Aorta (tissue), 5 donors: ENCODE measurements at places on chromosomes 7 and 10. TPM values are rescaled to one million over a fixed set of nuclear protein-coding genes. Genes with fewer than 3 reads are reported as not detected.

DNA sequence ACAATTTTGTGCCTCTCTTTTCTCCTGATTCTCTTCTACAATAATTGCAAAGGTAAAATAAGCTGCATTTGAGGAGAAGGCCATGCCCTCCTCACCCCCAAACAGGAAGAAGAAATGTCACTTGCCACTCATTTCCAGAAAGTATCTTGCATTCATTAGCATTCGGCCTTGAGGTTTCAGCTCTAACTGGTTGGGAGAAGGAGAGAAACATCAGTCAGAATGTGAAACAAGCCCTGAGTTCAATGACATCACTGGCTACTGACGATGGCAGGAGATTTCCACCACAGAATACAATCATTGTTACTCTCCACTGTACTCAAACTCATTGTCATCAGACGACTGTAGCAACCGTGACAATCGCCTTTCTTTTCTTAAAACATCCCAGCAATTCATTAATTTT, 72.8 kb downstream of the PRKCQ start:
- no peak for DNase-seq

DNA sequence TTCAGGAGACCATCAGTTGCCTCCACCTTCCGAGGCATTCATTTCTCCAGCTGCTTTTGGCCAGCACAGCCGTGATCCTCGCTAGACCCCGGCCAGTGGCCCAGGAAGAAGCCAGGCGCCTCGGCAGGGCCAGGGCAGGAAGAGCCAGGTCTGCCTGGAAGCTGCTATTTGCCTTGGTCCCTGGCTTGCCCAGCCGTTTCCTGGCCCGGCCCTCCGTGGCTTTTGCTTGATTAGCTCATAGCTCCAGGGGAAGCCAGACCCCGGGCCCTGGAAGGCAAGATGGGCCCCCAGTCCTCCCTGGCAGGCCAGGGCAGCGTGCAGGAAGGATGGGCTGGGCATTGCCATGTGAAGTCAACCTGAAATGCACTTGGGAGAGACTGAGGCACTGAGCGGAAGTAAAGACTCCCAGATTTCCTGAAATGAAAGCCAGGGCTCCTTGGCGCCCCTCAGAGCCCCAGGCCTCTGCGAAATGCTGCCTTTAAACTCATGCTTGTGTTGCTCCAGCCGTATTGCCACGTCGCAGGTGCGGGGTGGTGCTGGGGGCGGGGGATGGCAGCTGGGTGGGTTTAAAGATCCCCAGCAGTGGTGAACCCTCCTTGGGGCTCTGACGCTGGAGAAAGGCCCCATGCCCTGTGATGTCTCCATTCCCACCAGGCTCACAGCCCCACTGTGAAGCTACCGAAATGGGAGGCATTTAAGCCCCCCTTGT, 160.6 kb downstream of the GRK5 start:
- peak; percentile 76 for DNase-seq

DNA sequence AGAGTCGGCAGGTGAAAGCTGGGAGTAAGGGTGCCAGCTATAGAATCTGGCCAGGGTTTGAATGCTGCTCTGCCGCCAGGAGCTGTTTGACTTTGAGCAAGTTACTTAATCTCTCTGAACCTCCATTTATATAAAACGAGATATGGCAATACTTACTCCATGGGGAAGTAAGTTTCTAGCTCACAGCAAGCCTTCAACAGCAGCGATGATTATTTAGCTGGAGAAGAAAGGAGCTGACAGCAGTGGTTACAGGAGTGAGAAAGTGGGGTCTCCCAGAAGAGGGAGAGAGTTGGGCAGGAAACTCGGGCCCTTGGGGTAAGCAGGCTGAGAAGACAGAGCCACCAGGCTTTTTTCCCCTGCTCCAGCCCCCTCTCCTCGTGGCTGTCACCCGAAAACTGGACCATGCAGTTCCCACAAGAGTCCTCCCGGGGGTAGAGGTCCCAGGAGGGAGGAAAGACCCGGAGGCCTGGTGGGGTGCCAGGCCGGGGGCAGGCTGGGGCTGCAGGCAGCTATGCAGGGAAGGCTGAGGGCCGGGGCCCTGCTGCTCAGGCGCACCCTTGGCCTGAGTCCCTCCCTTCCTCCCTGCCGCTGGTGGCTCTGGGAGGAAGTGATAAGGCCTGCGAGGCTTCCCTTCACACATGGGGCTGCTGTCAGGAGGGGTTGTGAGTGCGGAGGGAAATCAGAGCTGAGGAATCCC, 3.5 kb downstream of the NOS3 start:
- DNase-seq: no peak

DNA sequence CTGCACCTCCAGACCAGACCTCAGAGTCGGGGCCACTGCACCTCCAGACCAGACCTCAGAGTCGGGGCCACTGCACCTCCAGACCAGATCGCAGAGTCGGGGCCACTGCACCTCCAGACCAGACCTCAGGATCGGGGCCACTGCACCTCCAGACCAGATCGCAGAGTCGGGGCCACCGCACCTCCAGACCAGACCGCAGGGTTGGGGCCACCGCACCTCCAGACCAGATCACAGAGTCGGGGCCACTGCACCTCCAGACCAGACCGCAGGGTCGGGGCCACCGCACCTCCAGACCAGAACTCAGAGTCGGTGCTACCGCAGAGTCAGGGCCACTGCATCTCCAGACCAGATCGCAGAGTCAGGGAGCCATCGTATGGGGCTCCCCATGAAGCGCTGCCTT, 105.9 kb downstream of the ACTR3B start:
- DNase-seq: no peak

DNA sequence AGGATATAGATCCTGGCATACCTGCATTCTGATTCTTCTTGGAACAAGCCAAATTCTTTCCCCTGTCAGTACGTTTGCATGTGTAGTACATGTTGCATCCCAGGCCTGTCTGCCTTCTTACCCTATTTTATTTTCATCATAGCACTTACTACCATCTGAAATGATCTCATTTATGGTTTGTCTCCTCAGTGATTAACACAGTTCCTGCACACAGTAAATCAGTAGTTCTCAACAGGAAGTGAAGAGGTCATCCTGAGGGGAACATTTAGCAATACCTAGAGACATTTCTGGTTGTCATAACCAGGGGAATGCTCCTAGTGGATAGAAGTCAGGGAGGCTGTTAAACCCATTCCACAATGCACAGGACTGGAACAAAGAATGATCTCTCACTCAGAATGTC, 38.2 kb upstream of the SLC26A4 start:
- DNase-seq: no peak

- peak; percentile 92 for DNase-seq
Observed at GRCh38 chr10:98361131-98362025, 53.6 kb downstream of the PYROXD2 start.

GRCh38 chr7:118872568-118872967, 648.1 kb downstream of the ANKRD7 start:
- no peak for DNase-seq

GRCh38 chr7:36967387-36967786, 243.1 kb upstream of the AOAH start:
- peak; percentile 67 for DNase-seq

DNA sequence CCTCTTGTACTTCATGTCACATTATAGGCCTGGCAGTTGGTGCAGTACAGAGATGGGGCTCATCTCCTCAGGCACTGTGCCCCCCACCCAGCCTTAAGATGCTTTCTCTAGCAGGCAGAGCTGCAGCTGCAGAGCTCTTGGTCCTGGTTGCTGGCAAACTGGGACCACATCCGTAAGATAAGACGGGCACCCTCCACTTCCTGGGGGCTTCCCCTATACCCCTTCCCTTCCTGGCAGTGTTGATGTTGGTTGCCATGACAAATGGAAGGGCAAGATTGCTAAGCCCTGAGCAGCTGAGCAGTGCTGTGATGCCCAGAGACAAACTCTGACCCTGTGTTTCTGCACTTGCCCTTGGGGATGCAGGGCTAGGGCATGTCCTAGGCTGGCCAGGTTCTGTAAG, 103.4 kb upstream of the ANLN start:
- no peak for DNase-seq

GRCh38 chr10:11049806-11050205, 32.1 kb downstream of the CELF2 start:
- DNase-seq: no peak

GRCh38 chr10:77163670-77164348, 473.8 kb downstream of the KCNMA1 start:
- DNase-seq: peak; percentile 75

GRCh38 chr7:80869106-80869784, 49.6 kb downstream of the SEMA3C start:
- no peak for DNase-seq

GRCh38 chr10:11330383-11331045, 280.9 kb downstream of the USP6NL start:
- DNase-seq: no peak

- DNase-seq: no peak
Observed at GRCh38 chr10:31999836-32000235, 56.4 kb downstream of the KIF5B start.

- no peak for DNase-seq
Observed at GRCh38 chr7:49911909-49912308, 138.5 kb downstream of the VWC2 start.

DNA sequence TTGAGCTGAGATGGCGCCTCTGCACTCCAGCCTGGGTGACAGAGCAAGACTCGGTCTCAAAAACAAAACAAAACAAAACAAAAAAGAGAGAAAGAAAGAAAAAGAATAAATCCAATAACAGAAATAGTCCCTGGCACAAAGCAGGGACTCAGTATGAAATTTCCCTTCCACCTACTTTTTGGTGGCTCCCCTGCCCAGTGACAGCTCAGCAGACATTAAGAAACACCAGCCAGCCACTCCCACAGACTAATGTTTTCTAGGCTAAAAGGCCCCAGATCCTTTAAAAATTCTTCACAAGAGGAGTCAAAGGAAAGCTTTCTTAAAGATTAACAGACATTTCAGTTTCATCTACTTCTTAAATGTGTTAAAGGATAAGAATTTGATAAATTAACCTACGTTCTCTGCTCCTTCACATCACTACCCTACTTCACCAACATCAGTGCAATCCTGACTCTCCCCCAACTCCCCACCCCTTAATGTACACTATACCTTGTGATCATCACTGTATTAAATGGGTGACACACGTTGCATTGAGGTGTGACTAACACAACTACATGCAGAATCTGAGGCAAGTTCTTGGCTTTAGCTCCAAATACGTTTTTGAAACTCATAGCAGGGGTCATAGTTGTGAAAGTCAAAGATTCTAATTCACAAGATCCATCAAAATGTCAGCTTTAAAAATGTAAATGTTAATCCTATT, 114.5 kb upstream of the CAV2 start:
- no peak for DNase-seq

DNA sequence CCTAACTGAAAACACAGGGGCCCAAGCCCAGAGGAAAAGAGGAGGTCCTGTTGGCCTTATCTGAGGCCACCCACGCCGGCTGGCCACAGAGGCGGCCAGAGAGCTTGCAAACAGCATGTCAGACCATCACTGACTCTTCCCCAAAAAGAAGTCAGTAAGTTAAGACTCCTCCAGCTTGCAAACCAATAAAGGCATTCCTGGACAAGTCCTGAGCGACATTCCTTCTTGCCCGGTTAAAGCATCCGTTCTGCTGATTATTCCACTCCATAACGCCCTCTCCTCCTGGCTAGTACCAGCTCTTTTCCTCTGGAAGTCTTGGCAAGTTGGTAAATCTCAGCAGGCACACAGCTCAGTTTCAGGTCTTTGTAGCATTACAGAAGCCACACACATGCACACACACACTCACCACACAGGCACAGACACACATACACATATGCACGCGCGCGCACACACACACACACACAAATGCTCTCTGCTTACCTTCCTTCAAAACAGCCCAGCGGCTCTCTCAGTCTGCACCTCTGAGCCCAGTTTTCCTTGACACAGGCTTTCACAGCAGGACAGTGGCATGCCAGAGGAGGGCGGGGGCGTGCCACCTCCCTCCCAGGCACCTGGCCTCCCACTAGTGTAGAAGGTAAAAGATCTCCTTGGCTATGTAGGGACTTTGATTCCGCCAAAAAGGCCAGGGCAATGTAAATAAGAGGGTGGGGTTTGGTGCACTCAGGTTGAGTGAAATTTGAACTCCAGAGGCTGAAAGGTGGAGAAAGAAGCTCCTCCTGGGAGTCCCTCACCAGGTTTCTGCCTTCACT, 201.4 kb downstream of the TNS3 start:
- no peak for DNase-seq

GRCh38 chr7:12638851-12639456, 48.5 kb upstream of the ARL4A start:
- no peak for DNase-seq

DNA sequence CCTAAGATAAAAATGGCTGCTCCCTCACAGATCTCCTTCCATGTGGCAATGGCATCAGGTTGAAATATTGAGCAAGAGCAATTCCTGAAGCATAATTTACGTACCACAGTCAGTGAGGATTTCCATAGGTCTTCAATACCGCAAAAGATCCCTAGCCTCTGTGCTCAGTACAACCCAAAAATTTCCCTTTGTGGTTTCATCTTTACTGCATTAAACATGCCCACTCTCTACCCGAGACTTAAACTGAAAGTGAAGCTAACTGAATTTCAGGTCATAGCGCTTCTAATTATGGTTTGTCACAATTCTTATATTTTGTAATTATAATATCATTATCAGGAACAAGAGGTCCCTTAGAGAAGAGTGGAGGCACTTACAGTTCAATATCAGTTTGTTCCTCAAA, 1071.1 kb downstream of the XPNPEP1 start:
- DNase-seq: no peak

DNA sequence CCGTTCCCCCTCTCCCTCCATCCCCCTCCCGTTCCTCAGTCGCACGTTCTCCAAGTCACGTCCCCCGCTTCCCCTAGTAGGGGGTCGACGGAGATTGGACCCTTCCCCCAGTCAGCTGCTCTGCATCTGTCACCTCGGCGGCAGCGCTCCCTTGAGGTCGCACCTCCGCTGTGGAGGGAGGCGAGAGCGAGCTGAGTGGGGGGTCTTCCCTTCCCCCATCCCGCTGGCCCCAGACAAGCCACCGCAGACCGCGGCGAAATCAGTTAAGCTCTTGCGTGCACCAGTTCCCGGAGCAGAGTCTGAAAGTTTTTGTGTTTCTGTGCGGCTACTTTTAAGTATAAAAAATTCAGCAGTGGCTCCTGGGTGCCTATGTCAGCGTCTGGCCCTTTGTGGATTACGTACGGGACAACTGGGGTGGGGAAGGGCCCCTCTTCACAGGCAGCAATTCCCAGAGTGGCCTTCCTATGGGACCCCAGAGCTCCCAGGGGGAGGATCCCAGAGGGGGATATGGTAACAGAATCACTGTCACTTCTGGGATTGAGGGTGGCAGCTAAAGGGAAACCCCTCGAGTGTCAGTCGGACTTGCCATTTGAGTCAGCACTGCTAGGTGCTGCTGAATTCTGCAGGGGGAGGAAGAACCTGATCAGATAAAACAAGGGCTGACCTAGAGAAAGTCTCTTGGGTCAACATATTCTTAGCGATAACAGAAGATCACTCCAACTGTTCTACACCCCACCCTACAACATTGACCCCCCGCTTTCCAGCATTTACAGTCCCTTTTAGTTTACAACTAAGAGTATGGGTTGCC, 12.5 kb upstream of the DDIT4 start:
- no peak for DNase-seq

- DNase-seq: no peak
Observed at GRCh38 chr7:117606132-117606531, 126.3 kb downstream of the CFTR start.

- peak; percentile 81 for DNase-seq
Observed at GRCh38 chr7:5549096-5549763, 125.6 kb upstream of the TNRC18 start.

- no peak for DNase-seq
Observed at GRCh38 chr7:128112781-128113221, 81.6 kb upstream of the LRRC4 start.

GRCh38 chr10:128614016-128614605, 487.9 kb upstream of the MKI67 start:
- DNase-seq: no peak

SLC26A3 gene
- not detected for total RNA-seq

PHYHIPL gene
- total RNA-seq: 0.19 TPM

SLC26A4 gene
- total RNA-seq: 3.5 TPM

GDI2 gene
- total RNA-seq: 140 TPM

GTPBP10 gene
- 18.2 TPM for total RNA-seq

GJD4 gene
- not detected for total RNA-seq

PNLIP gene
- total RNA-seq: 2.7 TPM

CAMK2B gene
- total RNA-seq: 4.4 TPM
